DND-41 (cell line): ENCODE measurements at places on chromosomes 4 and X.
A peak's percentile ranks its signal among the peaks of the same experiment; 100 is the strongest.

DNA sequence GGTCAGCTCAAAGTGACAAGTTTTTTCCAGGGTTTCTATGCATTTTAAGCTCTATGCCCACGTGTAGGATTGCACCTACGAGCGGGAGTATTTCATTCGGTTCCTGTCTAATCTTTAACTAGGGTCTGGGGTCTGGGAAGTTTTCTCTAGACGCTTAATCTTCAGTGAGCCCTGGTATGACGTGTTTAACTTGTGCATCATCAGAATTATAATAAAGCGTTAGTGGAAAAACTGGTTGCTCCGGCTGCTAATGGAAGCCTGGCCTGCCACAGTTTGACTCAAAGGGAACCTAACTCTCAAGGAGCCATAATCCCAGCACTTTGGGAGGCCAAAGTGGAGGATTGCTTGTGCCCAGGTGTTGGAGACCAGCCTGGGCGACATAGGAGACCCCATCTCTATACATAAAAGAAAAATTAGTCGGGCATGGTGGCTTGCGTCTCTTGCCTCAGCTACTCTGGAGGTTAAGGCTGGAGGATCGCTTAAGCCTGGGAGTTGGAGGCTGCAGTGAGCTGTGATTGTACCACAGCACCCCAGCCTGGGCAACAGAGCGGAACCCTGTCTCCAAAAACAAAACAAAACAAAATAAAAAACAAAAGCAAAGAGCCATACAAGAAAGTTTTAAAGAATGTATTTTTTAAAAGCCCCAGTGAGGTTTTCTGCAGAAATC, 30.2 kb downstream of the ARSD start:
- DNase-seq, result no peak

DNA sequence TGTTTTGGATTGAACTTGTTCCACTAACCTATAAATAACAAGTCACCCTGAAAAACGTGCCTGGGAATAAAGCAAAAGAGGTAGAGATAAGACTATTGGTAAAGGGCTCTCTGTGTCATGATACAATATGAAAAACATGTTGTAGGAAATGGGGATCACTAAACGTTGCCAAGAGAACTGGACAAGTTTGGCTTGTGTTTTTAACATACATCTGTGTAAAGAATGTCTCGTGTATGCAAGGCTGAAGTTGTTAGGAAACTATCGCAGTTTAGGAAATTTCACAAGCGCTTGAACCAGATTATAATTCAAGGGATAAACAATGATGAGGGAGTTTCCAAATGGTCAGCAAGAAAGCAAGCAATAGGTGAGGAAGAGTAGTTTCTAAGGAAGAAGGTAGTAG, 655.8 kb downstream of the PCDH7 start:
- no peak for DNase-seq

DNA sequence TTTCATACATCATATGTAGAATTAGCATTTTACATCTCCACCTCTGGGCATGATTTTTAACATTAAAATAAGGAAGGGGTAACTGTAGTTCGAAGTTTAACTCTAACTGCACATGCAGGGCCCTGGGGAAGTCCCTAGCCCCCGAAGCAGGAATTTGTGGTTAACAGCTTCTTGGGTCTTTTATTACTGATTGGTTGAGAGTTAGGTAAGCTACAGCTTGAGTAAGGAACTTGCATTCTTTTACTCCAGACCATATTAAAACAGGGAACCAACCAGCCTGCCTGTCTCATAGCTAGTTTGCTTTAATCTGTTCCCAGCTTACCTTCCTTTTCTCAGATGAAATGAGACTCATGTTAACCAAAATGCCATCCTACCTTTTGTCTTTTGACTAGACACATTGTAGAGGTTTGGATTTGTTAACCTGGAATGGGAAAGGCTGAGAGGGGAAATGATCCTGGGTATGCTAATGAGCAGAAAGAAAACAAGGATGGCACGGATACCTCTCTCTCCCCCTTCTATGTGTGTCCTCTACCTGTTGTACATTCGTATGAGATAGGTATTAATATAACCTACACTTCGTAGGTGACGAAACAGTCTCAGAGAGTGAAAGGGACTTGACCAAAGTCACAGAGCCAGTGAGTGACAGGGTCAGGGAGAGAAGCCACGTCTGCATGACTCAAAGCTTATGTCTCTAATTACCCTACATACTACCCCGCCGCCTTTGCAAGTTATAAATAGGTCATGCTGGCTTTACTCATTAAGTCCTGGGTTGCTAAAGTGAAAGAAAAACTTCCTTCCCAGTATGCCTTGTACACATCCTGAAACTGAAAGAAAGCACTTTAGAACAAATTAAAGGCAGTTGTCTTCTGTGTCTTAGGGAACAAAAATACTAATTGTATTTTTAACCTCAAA, 119.5 kb upstream of the AFF2 start:
- DNase-seq, result peak; percentile 73

GRCh38 chr4:113481820-113482219, 279.7 kb downstream of the CAMK2D start:
- DNase-seq, result no peak

- DNase-seq, result no peak
These were observed 239.5 kb upstream of the GPC4 start for GRCh38 chrX:133654811-133655210.

- DNase-seq, result no peak
These were observed 668.4 kb downstream of the FAT4 start for GRCh38 chr4:125983168-125983567.

DNA sequence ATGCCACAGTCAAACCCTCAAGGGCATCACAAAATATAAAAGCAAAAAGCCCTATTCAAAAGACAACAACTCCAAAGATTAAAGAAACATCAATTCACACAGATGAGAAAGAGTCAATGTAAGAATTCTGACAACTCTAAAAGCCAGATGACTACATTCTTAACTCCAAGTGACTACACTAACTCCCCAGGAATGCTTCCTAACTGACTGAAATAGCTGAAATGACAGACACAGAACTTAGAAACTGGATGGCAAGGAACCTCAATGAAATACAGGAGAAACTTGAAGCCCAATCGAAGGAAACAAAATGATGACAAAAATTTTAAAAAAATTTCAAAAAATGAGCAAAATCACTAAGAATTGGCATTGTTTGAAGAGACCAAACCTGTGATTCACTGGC, 1047.6 kb upstream of the PCDH10 start:
- no peak for DNase-seq

DNA sequence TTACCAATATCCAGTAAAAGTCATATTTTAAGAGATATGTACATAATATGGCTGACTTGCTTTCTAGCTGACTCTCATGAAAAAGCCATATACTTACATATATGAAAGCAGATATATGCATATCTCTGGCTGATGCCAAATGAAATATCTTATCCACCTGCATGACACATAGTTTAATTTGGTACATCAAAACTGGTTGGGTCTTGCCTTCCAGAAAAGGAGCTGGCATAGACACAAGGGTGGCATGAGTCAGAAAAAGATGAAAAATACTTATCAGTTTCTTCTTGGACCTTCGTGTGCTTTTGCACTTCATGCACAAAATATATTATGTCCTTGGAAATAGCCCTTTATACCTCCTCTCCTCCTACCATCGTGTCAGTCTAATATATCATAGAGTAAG, 32.1 kb downstream of the TIGD4 start:
- no peak for DNase-seq

DNA sequence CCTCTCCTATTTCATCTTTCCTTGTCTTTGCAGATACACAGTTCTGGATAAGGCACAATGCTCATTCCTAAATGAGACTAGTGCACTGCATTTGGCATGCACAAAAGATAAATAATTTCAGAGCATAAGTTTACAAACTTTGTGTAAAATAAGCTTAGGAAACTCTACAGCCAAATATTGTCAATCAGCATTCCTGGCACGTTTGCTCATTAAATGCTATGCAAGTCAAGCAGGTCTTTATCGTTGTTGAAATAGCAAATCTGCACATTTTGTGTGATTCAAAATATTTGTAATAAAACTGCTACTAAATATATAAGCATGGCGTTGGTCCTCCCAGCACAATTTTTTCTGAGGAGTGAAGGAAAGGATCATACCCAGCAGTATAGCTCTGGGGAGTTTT, 322.1 kb upstream of the NOCT start:
- DNase-seq, result no peak

- no peak for DNase-seq
These were observed 178.7 kb upstream of the ATOH1 start for GRCh38 chr4:93649828-93650227.

GRCh38 chrX:155577682-155578081, 35.1 kb downstream of the TMLHE start:
- peak; percentile 72 for DNase-seq

- no peak for DNase-seq
These were observed 211.2 kb downstream of the NSUN7 start for GRCh38 chr4:40960941-40961340.

GRCh38 chr4:8089862-8090261, 68.8 kb downstream of the ABLIM2 start:
- DNase-seq, result no peak

GRCh38 chr4:7408166-7408565, 26.6 kb downstream of the PSAPL1 start:
- no peak for DNase-seq

GRCh38 chrX:71616672-71617529, 1.4 kb downstream of the CXCR3 start:
- peak; percentile 36 for DNase-seq

DNA sequence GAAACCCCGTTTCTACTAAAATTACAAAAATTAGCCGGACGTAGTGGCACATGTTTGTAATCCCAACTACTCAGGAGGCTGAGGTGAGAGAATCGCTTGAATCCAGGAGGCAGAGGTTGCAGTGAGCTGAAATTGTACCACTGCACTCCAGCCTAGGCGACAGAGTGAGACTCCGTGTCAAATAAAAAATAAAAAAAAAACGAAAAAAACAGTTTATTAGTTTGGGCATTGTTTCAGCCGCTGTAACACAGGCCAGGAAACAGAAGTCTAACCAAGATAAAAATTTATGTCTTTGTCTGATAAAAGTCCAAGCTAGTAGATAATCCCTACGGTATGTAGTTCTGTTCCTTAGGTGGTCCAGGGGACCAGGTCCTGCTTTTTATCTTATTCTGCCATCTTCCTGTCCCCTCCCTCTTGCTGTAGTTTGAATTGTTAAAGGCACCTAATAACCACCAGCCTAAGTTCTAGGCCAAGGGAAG, 21.4 kb downstream of the USO1 start:
- DNase-seq, result no peak

DNA sequence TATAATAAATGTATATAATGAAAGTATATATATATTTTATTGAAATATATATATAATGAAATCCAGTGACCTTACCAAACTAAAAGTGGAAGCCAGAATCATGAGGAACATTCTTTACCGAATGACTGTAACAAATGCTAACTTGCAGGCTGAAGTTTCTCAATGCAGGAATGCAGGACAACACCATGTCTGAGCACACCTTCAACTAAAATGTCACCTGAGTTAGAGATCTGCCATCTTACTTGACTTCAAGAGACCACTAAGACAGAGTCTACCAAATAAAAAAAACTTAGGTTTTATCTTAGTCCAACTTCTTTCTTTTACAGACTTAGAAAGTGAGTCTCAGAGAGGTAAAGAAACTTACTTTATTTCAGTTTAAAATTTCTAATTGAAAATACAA, 176.2 kb downstream of the FSTL5 start:
- no peak for DNase-seq

DNA sequence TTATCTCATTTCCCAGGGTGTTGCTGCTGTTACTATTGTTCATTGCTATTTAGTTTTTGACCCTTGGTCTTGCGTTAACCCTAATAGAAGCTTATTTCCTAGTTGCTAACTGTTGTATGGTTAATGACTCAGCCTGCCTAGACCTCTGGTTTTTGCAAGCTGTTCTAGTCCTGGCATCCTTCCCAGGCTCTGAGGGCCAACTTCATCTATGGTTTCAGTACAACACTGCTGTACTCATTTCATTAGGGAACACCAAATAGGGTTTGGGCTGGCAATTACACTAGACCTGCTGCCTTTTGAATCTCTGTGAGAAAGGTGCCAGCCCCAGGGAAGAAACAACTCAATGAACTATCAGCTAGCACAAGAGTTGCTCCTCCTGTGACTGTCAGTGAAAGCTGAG, 59.6 kb downstream of the DCX start:
- DNase-seq, result no peak

- DNase-seq, result no peak
These were observed 109.4 kb downstream of the KLHL4 start for GRCh38 chrX:87626996-87627395.

GRCh38 chrX:155751131-155751530, 130.0 kb upstream of the VAMP7 start:
- DNase-seq, result no peak

- no peak for DNase-seq
These were observed 177.6 kb upstream of the SPRY1 start for GRCh38 chr4:123218981-123219380.

GRCh38 chrX:31435592-31435991, 363.8 kb upstream of the FTHL17 start:
- DNase-seq, result no peak

GRCh38 chrX:55640854-55641253, 17.7 kb downstream of the FOXR2 start:
- DNase-seq, result no peak

DNA sequence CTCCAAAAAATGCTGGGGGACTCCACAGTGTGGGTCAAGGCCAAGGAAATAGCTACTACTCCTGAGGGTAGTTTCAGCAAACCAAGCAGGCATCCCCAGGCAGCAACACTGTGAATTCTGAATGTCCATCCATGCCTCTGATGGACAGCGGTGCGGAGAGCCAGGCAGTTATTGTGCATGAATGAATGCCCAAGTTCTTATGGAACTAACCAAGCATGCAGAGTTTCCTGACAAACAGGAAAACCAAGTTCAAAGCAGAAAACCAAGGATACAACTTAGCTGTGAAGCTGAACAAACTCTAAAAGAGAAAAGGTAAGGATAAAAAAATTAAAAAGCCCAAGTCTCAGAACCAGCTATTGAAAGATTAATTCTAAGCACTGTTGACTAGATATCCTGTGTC, 642.6 kb upstream of the HS3ST1 start:
- DNase-seq, result no peak

DNA sequence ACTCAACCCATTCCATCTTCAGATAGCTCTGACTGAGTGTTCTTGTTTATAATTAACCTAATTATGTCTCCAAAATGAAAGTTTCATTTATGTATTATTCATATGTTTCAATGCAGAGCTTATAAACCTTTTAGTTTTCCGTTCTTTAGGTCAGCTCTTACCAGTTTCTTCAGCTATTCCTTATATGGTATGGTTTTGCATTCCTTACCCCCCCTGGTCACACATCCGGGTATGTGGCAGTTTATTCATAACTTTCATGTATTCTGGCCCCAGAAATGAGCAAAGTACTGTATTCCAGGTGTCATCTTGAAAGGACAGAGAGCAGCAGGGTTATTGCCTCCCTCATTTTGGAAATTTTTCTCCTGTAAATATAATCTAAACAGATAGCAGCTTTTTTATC, 16.8 kb upstream of the IGSF1 start:
- DNase-seq, result no peak

DNA sequence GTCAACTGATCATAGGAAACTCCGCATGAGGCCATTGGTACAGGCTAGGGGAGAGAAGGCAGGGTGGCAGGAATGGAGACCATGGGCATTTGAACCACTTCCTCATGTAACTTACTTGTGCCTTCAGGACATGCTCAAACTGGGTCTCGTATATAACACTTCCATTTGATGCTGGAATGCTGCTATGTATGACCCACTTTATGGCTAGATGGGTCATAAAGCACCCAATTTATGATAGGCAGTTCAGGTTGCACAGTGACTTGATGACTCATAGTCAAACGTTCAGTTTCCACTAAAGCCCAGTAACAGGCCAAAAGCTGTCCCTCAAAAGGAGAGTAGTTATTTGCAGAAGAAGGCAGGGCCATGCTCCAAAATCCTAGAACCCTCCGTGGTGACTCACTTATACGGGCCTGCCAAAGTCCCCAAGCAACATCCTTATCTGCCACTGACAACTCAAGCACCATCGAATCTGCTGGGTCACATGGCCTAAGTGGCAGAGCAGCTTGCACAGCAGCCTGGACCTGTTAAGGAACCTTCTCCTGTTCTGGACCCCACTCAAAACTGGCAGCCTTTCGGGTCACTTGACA, 236.4 kb downstream of the ZC4H2 start:
- DNase-seq, result no peak
